Effector CD8-positive, alpha-beta T cell (primary cell): ENCODE measurements at places on chromosomes 7 and 10.

GRCh38 chr10:94292434-94293090 lies 70.2 kb downstream of the NOC3L start:
- DNase-seq = no peak

DNA sequence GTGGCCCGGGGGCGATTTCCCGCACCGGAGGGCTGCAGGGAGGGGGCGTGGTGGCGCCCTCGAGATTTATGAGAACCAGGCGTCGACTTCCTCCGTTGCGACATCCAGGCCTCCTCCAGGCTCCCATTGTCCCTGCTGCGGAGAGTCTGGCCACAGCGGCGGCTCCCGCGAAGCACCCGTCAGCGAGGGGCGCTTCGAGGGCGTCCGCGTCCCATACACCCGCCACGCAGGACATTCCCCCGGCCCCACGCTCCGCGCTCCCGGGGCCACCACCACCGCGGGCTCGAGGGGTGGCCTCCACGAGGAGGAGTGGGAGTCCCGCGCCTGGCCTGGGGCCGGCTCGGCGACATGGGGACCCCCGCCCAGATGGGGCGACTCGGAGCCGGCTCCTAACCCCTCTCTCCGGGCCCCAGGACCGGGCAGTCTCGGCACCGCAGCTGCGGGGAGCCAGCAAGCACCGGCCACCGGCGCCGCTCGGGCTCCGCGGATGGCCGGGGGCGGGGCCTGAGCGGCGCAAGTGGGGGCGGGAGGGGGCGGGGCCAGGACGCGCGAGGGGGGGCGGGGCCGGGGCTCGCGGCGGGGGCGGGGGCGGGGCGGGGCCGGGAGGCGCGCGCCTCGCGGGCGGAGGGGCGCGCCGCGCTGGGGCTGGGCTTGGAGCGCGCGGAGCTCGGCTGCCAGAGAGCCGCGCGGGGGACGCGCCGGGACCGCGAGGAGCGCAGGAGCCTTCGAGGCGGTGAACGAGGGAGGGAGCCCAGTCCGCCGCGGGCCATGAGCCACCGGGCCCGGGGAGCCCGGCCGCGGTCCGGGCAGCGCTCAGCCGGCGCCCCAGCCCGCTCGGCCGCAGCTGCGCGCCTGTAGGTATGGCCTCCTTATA lies at the start of gene SH2B2:
SH2B2 (plus strand) TSS at position 632 of the 874 bp plus-strand sequence. CDS start 13,683 bp downstream, outside the sequence.
- DNase-seq = peak; percentile 22

DNA sequence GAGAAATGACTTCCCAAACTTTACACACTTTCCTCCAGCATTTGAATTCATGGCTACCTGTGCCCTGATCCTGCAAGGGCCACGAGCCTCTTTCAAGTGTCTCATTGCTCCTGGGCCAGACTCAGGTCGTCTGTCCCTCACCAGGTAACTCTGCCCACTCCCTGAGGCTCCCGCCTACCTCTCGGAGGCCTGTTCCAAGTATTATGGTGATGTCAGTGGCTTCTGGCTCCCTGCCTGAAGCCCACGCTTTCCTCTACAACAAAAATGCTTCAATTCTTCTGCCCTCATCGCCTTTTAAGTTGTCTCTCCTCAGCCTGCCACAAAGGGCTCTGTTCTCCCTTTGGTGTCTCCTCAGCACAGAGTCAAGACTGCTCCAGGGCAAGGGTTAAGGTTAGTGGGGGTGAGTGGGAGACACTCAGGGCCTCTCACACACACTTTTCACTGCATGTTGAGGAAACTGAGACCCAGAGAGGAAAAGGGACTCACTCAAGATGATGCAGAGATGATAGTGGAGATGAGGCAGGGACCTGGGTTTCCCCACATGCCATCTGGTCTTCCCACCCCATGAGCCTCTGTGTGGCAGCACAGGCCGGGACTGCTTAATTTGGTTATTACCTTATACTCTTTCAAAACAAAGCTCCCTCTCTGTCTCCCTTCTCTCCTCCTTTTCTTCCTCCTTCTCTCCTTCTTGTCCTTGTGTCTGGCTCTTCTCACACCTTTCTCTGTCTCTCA lies 28.3 kb upstream of the EGR2 start:
- DNase-seq = no peak

DNA sequence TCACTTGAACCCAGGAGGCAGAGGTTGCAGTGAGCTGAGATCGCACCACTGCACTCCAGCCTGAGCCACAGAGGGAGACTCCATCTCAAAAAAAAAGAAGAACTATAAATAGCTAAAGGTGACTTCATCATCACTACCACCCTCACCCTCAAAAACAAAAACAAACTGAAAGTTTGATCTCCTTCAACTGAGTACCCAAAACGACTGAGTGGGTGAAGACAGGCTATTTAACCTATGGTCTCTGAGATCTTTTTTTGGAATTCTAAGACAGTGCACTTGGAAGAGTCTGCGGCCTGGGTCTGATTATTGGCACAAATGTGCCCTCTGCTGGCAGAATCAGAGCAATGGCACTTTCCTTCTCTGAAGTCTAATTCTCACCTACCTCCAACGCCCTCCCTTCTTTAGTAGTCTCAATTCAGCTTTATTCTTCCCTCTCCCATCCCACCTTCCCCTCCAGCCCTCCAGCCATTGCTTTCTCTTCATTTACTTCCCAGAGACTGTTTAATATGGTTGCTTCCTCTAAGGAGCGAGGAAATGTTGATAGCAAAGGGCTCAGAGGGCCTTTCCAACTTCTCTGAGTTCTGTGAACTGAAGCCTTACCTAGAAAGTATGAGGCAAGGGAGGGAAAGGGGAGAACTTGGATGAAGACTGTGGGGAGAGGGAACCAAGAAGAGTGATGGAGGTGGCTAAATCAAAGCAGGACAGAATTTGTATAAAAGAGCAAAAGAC lies 2.9 kb upstream of the MYOZ1 start:
- DNase-seq = peak; percentile 32

- DNase-seq = no peak
These were observed 40.4 kb upstream of the INPP5A start for GRCh38 chr10:132497063-132497680.

DNA sequence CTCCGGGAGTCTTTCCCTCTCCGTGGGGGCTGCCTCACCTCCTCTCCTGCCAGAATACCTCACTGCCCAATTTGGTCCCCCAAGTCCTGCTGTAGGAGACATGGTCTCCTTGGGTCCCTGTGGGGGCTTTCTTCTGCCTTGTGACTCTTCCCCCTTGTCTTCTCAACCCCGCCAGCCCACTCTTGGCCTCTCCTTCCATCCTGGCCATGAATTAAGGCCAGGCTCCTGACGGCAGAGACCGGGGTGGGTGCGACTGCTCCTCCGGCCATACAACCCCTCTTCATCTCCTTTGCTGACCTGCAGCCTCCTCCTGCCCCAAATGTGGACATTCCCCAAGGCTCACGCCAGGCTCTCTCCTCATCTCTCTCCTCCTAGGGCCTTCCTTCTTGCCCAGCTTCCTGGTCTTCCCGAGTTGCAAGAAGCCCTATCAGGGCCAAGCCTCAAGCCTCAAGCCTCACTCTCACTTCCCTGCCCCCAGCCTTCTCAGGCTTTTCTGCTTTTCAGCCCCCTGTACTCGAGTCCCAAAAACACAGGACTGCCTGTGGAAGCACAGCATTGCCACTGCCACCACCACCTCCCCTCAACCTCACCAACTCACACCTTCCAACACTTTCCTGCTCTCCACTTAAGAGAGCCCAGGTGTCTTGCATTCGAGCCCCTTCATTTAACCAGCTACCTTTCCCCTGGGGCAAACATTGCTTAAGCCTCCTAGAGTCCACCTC lies 1.3 kb downstream of the PNLIPRP2 start:
- DNase-seq = no peak

DNA sequence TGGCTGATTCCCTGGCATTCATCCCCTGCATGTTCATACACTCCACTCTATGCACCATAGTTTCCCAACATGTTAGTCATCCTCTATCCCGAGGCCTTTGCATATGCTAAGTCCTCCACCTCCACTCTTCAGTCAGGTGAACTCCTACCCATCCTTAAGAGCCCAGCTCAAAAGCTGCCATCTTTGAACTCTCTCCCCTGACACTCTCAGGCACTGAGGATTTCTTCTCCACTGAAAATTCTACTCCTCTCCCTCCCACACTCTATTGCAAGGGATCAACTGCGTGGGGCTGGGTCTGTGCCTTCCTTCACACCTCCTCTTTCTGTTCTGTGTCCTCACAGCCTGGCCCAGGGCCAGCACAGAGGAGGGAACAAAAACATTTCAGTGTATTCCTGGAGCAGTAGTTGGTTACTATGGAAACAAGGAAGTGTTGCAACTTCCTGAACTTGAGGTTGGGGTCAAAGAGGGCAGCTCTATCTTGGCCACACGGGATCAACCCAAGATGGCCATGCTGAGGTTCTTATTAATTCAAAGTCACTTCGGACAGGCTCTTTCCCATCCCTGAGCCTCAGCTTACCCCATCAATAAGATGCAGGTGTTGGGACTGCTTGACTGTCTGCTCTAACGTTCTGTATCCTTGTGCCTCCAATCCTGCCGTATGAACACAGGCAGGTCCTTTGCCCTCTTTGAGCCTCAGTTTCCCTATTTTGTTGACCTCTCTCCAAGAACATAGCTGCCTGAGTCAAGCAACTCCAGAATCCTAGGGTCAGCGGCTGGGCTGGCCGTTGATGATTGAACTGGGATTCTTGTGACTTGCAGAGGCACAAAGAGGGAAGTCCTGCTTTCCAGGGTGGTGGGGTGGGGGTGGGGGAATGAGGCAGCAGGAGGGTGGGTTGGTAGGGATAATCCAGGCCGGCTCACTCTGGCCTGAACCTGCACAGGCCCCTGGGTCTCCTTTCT lies 15.5 kb downstream of the ZMIZ1 start:
- no peak for DNase-seq

DNA sequence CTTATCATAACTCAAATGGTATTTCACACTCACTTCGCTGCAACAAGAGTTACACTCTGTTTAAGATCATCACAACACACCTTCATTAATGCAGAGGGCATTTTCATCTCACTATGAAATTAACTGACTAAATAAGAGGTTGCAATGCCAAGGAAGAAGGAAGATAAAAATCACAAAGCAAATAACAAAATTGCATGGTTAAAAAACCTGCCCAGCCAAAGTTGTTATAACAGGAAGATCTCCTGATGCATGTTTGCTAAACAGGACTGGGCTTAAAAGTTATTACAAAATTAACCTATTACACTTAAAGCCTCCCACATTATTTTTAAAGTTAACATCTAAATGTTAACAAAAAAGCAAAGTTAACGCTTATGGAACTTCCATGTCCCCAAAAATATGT lies 11.8 kb downstream of the FAM13C start:
- no peak for DNase-seq

DNA sequence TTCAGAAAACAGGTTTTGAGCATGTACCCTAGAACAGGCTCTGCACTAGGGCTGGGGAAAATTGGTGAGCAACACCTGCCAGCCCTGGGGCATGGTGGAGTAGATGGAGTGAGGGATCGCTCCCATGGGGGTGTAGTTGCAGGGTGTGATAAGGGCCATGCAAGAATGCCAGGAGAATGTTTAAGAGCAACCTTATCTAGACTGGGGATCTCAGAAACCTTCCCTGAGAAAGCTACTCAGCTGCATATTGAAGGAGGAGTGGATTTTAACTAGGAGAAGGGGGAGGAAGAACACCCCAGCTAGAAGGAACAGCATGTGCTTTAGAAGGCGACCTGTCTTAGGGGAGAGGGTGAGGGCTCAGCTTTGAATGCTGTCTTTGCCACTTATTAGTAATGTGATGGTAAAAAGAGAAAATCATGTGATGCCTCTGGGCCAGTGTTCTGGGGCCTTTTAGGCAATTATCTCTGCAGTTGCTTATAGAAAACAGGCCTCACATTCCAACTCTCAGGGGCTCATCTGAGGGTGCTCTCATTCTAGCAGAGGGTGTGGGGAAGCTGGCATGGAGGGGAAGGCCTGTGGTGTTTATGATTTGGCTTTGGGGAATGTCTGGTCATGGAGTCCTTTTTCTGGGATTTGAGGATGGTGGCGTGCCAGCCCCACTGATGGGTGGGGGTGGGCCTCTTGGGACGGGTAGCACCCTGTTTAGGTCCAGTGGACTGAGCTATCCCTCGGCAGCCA lies 225.4 kb downstream of the BMPER start:
- no peak for DNase-seq

- no peak for DNase-seq
These were observed 134.9 kb downstream of the SFMBT2 start for GRCh38 chr10:7275761-7276440.

DNA sequence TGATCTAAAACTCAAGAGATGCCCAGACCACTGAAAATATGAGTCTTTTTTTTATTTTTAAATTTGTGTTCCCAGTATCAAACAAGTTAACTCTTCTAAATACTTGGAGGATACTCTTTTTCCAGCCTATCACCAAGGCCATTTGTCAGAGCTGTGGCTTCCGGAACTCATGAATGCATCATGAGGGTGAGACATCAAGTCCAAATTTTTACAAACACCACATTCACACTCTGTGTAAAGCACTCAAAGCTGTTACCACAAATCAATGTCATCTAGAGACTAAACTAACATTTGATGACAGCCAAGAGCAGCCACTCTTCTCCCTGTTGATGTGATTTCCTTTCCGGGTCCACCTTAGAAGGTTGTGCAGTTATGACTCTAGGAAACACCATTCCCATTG lies 43.8 kb upstream of the ARID5B start:
- no peak for DNase-seq

- no peak for DNase-seq
These were observed 440 bp upstream of the TCAF1 start for GRCh38 chr7:143902332-143902899.

GRCh38 chr10:1531883-1532597 lies 205.3 kb downstream of the ADARB2 start:
- DNase-seq = no peak

DNA sequence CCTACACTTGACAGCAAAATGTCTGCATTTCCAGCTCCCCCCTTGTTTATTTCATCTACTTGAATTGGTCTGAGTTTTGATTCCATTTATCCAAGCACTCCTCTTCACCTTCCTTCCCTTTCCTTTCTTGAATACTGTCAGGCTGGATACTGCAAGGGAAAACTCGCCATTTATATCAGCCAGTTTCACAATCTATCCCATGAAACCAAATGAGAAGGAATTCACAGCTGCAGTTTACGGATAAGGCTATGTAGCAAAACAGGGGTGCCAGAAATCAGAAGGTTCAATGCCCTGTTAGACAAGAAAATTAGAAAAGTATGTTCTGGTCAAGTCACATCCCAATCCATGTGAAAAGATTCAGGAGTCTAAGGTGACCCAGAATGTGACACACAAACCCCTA lies 28.1 kb downstream of the CCDC6 start:
- no peak for DNase-seq

- no peak for DNase-seq
These were observed 182.8 kb downstream of the MAD1L1 start for GRCh38 chr7:2049782-2050510.

DNA sequence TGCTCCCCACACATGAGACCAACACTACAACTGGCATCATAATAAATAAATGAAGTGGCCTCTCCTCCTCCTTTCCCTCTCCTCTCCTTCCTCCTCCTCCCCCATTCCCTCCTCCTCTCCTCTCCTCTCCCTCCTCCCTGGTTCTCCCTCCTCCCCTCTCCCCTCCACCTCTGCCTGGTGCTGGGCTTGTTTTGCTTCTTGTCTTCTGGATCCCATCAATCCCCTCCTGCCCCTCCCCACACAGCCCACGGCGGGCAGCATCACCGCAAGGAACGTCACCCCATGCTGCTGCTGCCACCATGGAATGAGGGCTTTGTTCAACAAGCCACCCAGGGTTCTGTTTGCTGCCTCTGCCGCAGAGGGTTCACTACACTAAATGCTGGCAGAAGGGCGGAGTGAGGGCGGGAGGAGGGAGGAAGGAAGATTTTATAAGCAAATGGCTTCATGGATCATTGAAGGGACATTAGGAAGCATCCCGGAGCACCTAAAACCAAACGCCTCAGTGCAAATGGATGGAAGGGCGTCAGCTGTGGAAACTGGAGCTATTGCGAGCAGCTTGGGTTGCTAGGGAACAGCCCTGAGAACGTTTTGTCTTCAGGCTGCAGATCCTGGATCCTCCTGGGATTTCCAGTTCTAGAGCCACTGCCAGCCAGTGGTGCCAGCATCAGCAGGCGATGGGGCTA lies 379.7 kb upstream of the ZMIZ1 start:
- no peak for DNase-seq

GRCh38 chr10:133142523-133143199 lies 17.4 kb upstream of the KNDC1 start:
- no peak for DNase-seq
